ENCODE measurements at places on chromosomes 3 and 15.

GRCh38 chr15:55993804-55994560, 570 bp upstream of the NEDD4 start:
- DNase-seq: peak; percentile 64

DNA sequence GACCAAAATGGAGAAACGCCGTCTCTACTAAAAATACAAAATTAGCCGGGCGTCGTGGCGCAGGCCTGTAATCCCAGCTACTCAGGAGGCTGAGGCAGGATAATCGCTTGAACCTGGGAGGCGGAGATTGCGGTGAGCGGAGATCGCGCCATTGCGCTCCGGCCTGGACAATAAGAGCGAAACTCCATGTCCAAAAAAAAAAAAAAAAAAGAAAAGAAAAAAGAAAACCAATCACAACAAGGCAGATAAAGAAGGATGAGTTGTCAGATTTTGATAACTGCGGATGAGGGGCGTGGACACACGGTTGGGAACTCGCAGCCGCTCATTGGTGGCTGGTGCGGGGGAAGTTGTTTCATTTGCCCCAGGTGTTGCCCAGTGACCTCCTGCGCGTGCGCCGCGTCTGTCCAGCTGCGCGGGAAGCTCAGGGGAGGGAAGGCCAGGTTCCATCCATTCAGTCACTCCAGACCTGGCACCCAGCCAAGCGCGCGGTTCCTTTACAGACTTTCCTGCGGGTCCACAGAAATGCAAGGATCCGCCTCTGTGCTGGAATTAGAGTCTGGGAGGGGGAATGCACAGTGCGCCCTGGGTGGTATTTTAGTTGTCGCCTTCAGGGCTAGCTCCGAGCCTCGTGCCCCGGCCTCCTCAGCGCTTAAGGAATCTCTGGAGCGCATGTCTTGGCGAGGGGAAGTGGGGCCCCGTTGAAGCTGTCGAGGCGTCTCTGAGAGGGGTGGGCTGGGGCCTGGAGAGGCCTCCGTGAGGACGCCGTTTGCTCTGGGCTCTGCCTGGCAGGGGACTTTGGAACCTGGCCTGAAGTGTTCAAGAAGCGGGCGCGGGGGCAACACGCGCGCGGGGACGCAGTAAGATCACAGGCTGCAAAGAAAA, 708 bp upstream of the GCHFR start:
- peak; percentile 53 for DNase-seq

DNA sequence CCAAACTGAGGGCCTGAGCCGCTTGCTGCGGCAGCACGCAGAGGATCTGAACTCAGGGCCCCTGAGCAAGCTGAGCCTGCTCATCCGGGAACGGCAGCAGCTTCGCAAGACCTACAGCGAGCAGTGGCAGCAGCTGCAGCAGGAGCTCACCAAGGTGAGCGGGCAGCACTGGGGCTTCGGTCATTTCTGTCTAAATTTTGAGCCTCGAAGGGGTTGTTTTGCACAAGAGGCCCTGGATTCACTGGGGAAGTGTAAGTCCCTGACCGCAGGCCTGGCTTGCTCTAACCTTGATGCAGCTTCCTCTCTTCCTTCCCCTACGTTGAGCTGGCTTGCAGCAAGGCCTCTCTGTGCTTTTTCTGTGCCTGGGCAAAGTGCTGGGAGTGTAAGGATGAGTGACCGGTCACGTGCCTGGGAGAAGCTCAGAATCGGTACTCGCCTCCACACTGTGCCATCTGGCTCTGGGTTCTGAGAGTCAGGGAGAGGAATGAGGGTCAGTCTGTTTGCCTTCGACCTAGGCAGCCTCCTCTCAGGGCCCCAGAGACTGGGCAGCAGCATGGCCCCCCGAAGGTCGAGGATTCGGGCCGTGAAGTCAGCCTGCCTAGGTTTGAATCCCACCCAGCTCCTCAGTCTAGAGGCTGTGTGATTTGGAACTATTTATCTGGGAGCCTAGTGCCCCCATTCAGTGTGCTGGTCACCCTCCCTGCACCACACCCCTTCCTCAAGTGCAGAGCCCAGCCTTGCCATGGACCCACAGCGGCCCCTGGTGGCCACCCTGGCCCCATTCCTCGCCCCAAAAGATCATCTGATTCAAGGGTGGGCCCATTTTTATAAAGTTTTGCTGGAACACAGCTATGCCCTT, 1.4 kb downstream of the FES start:
- DNase-seq: peak; percentile 74

DNA sequence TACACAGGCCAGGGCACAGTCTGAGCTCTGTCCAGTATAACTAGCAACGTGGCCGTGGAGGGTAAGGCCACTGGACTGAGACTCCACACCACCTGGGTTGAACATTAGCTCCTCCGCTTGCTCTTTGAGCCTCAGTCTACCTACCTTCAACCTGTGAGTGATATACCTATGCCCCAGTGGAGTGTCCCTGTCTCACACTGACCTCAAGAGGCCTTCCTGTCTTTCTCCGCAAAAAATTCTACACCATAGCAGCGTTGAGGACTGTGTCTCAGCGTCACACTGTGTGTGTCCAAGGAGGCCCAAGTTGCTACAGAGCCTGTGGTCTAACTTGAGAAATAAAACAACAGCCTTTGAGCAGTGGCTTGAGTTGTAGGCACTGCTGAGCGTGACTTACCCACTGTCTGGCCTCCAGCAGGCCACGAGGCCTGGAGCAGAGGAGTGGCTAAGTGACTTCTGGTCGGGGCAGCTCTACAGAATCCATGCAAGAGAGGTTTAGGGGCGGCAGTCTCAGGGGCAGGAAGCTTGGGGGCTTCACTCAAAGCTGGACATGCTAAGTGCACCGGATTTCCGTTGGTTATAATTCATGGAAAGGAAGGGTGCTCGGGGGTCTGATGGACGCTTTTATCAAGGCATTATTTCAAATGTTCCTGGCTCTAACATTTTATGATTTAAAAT, 2.0 kb upstream of the MGLL start:
- DNase-seq: no peak

- DNase-seq: no peak
These were observed 51.9 kb downstream of the CERS3 start for GRCh38 chr15:100476805-100477204.

DNA sequence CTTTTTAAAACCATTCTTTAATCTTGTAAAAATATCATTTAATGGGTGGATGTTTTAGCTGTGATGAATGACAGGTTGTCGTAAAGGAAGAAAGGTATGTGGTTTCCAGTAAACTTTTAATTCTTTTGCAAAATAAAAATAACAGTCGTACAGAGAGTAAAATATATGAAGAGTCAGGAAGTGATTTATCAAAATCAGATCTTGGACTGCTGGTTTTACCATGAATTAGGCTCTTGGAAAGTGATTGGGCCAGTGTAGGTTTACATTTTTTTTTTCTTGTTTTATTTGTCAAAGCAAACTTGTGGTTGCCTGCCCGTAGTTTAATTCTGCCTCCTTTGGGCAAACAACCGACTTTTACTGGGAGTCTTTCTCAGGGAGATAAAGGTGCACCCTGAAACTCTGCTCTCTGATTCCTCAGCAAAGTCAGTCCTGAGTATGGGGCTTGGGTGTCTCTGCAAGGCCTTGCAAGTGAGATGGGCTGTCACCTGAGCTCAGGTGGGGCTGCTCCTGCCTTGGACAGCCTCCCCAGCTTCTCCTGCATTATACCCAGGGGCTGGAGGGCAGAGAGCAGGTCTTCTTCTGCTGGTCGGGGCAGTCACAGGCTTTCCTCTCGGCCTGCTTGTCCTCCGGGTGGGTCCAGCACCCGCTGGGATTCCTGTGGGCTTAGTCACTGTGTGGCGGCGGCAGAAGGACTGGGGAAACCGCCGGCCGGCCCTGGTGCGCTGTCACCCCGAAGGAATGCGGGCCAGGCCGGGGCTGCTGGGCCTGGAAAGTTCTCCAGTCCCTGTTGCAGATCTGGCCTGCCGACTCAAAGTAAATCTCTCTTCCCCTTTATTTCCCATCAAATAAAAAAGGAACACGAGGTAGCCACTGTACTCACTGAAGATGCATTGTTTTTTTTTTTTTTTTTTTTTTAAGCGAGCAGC, 79.0 kb downstream of the IGF1R start:
- peak; percentile 95 for DNase-seq

DNA sequence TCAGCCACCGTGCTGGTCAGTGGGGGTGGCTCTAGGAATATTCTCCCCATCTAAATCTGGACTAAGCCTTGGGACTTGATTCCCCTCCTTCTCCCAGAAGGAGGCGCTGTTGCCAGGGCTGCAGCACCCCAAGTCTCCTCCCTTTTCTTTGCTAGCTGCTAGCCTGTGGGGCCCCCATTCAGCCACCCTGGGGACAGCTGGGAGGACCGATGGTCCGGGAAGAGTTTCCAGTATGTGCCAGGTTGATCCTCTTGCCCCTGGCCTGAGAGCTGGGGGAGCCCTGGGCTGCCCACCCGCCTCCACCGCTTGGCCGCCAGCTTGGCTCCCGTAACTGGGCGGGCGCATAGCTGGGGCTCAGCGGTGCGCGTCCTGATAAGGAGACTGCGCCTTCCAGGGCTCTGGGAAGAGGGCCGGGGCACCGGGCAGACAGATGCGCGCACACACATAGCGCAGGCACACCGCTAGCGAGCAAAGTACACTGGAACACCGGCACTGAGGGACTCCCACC, 4.2 kb downstream of the SMAD6 start:
- DNase-seq: peak; percentile 64

DNA sequence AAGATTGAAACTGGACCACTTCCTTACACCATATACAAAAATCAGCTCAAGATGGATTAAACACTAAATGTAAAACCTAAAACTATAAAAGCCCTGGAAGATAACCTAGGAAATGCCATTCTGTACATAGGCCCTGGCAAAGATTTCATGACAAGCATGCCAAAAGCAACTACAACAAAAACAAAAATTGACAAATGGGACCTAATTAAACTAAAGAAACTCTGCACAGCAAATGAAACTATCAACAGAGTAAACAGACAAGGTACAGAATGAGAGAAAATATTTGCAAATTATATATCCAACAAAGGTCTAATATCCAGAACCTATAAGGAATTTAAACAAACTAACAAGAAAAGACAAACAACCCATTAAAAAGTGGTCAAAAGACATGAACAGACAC, 173.1 kb upstream of the CCDC54 start:
- no peak for DNase-seq

DNA sequence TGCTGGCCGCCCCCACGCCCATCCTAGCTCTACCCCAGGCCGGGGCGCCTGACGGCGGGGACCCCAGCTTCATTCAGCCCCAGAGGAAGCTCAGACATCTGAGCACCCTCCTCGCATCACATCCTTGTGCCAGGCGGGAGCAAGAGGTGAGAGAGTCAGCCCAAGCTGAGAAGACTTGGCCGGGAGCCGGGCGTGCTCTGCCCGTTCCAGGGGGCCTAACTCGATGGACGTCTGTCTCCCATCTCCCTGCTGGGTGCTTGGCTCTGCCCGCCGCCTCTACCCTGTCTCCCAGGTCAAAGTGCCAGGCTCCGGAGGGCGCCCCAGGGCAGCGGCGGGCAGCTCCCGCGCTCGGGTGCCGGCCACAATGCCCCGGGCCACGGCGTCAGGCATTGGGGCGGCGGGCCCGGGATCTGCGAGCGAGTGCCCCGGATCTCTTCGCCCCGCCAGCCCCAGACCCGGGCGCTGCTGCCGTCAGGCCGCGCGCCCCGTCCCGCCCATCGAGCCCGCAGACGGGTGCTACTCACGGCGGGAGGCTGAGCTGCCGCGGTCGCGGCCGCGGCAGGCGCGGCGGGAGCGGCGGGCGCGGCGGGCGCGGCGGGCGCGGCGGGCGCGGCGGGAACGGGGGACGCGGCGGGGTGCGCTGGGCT, 388 bp downstream of the DAPK2 start:
- DNase-seq: no peak

DNA sequence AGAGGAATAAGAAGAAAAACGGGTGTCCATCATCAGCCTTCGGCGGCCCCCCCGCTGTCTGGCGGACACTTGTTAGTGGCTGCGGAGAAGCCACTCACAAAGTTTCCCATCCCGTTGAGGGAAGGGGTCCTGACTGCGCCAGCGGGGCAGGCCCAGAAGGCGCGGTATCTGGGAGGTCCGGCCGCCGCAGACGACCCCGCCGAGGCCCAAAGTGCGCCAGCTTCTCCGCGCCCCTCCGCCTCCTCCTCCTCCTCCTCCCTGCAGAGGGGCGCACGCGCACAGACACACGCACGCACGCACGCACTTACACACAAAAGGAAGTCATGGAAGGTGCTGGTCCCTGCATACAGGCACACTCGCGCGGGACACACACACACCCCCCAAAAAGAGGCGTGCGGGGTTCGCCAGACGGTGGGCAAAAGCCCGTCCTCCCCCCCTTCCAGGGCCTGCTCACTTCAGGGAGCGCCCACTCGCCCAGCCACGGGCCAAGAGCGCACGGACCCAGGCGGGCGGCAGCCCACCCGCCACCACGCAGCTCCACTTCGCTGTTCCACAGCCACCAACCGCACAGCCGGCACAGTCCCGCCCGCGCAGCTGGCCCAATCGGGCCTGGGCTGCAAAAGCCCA, 18.0 kb downstream of the ZNF148 start:
- peak; percentile 37 for DNase-seq

DNA sequence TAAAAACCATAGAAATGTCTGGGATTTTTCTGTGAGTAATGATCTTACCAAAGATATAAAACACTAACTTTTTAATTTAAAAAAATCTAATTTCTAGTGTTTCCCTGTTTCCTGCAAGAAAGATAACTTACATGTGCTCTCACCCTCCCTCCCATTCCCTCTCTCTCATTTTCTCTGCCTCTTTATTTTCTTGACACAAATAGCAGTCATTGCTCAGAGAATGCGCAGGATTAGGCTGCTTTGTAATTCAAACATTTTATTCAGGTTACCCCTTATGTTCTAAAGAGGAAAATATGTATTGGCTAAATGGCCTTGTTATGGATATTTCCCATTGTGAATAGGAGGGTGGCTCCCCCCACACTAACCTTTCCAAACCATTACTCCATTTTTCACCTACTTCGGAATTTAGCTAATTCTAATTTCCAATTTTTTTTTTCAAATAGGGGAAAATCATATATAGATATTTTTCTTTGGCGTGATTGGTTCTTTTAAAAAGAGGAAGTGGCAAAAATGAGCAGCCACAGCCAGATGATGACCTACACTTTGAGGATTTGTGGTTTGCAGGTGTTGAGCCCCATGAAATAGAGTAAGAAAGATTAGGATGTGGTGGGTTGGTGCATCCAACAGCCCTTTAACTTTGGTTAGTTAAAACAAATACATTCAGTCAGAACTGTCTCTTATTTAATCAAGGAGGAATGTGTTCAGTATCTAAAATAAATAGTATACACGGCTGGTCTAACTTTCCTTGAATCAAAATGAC, 554.4 kb downstream of the IGSF11 start:
- DNase-seq: no peak

DNA sequence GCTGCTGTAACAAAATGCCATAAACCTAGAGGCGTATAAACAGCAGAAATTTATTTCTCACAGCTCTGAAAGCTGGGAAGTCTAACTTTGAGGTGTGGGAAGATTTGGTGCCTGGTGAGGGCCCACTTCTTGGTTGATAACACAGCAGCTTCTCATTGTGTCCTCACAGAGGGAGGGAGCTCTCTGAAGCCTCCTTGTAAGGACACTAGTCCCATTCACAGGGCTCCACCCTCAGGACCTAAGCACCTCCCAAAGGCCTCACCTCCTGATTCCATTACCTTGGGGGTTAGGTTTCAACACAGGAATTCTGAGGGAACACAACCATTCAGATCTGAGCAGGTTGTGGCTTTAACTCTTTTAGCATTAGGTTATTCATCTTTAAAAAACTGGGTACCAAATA, 380.3 kb upstream of the ATP10A start:
- DNase-seq: no peak
